ENCODE measurements at places on chromosomes 7 and 10.

DNA sequence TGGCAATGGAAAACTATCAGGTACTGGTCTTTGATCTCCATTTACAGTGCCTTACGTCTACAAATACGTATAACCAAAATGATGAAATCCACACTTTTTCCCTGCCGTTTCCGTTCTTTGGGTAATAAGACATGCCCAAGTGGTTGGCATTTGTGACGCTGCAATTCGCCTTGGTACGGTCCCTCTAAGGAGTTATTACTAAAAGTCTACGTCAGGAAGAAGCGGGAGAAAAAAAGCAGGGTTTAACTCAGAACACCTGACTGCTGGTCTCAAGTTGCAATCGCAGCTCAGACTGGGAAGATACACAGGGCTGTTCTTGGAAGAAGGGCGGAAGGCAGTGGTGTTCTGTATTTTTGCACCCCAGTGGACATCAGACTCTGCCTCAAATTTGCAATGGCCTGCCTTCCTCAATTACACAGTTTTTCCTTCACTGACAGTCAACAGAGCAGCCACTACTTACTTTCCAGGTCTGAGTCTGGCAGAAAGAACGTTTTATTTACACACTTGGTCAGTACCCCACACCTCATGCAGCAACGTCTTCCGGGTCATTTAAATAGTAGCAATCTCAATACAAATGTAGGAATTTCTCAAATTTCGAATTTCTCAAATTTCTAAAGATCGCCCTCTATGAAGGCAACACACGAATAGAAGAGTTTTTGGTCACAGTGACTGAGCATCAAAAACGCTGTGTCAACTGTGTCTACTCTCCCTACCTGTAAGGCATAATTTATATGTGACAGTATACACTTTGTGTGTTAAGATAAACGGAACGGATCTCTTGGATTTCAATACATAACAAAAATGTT is 2.1 kb downstream of the BAIAP2L1 start:
- no peak for DNase-seq

DNA sequence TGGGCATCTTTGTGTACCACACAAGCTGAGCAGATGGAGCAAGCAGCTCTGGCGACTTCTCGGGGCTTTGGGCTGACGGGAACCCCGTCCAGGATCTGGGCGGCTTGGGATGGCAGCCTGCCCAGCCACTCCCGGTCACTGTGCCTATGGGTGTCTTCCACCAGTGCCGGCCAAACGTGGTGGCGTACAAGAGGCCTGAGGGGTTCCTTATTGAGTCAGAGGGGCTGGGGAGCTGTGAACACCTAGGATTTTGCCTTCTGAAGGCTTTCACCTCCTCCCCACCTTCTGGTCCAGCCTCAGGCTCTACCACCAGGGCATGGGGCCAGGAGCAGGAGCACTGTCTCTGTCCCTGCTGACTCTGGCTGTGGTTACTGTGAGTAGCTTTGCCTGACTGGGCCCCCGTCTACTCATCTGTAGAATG is 71.8 kb upstream of the PPIF start:
- no peak for DNase-seq

DNA sequence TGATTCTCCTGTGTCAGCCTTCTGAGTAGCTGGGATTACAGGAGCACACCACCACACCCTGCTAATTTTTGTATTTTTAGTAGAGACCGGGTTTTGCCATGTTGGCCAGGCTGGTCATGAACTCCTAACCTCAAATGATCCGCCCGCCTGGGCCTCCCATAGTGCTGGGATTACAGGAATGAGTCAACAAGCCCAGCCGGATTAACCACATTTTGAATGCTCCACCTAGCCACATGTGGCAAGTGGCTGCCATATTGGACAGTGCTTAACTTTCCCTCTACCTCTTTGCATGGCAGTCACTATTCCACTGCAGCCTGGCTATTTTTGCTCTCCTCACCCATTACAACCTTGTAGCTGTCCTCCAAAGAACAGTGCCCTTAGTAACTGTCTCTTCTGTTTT is 160.1 kb downstream of the GATA3 start:
- no peak for DNase-seq

GRCh38 chr10:119609516-119609915 is 12.8 kb upstream of the TIAL1 start:
- no peak for DNase-seq

DNA sequence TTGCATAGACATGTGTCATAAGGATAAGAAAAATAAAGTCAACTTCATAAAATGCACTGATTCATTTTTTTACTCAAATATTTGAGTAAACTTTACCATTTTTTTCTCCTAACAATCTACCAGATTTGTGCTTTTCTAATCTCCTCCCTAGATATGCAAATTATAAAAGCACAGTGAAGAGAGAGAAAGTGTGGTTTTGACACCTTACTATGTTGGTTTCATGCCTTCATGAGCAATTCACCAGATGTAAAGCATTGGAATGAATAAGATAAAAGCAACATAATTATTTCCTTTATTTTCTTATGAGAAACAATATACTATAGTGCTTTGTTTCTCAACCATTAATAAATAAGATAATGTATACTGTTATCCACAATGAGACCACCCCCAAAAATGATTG is 432.5 kb upstream of the PCDH15 start:
- DNase-seq = no peak

- no peak for DNase-seq
Measured at GRCh38 chr10:69848454-69848853, 46.7 kb downstream of the COL13A1 start.

- no peak for DNase-seq
Measured at GRCh38 chr7:12768948-12769347, 81.5 kb downstream of the ARL4A start.

GRCh38 chr10:2326411-2326810 is 589.1 kb upstream of the ADARB2 start:
- no peak for DNase-seq

DNA sequence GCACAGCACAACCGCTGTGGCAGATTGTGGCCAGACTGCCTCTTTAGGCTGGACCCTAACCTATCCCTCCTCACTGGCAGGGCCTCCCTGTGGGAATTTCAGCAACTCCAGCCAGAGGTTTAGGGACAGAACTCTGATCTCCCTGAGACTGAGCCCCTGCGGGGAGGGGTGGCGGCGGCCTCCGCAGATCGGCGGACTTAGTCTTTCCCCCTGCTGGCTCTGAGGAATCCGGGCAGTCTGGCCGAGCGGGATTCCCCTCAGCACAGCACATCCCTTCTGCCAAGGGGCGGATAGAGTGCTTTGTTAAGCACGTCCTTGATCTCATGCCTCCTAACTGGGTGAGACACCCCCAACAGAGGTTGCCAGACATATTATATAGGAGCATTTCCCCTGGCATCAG is 224.2 kb upstream of the NPY start:
- no peak for DNase-seq

GRCh38 chr7:124784879-124785818 is 19.6 kb upstream of the GPR37 start:
- DNase-seq = peak; percentile 40

GRCh38 chr10:91590142-91590903 is 42.5 kb downstream of the PPP1R3C start:
- DNase-seq = no peak

DNA sequence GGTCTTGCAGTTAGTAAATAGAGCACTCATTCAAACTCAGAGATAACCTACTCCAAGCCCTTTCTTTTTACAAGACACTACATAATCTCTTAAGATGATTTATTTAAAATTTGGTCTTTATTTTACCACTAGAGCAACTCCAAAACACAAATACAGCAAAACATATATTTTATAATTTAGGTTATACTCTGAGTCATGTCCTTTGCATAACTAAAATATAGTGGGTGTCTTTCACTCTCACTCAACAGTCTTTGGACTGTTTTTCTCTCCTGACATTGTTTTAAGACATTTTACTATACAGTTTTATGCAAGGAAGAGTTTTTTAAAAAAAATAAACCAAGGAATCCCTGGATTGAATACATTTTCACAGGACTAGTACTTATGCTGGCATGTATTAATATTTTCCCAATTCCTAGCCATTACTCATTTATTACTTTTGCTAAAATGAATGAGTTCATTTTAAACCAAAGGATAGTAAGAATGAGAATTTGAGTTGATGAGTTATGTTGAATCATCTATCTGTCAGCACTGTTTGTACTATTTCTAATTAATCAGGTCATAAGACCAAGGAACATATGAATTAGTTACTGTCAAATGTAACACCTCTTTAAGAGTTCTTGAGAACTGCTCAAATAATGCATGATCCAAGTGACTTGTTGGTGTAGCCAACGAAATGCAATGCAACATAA is 303.1 kb upstream of the FZD1 start:
- no peak for DNase-seq

DNA sequence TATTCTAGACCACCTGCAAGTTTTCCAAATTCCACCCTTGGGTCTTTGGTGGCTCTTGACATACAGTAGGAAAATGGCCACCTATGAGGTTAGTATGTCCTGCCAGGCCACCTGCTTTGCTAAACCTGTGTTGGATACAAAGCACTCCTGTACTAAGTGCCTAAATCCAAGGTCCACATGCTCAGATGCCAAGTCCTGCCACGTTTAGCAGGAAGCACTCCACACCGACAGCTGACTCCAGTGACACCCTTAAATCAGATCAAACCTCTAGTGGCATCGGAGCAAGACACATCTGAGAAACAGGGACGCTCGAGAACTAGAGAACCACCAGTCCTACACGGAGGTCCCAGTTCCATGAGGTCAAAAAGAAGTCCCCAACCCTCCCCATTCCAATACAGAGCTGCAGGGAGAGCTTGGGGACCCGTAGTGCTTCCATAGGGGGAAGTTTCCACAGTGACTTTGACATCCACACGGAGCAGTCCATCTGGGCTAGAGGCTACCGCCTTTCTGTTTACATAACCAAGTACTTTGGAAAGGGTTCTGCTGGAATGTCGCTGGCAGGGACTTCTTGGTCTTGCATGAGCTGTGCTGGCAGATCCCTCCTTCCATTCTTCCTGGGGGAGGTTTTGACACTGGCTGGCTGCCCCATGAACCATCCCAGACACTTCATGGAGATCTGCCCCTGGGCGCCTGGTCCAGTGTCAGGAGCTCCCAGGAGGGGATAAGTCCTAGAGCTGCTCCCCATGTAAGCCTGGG is 290.6 kb downstream of the PRPF18 start:
- no peak for DNase-seq

- no peak for DNase-seq
Measured at GRCh38 chr10:127908959-127909267, 2.0 kb downstream of the PTPRE start.

GRCh38 chr10:119522747-119523426 is 19.6 kb downstream of the RGS10 start:
- DNase-seq = no peak

DNA sequence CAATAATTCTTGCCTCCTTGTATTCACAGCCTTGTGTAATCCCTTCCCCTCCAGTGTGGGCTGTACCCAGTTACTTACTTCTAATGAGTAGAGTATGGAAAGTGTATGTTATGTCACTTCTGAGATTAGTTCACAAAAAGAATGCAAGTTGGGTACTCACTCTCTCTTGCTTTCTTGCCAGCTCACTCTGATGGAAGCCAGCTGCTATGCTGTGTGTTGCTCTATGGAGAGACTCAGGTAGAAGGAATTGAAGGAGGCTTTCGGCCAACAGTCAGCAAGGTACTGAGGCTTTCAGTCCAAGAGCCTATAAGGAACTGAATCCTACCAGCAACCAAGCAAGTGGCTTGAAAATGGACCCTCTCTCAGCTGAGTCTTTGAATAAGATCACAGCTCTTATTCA is 9.7 kb upstream of the BICC1 start:
- DNase-seq = no peak

DNA sequence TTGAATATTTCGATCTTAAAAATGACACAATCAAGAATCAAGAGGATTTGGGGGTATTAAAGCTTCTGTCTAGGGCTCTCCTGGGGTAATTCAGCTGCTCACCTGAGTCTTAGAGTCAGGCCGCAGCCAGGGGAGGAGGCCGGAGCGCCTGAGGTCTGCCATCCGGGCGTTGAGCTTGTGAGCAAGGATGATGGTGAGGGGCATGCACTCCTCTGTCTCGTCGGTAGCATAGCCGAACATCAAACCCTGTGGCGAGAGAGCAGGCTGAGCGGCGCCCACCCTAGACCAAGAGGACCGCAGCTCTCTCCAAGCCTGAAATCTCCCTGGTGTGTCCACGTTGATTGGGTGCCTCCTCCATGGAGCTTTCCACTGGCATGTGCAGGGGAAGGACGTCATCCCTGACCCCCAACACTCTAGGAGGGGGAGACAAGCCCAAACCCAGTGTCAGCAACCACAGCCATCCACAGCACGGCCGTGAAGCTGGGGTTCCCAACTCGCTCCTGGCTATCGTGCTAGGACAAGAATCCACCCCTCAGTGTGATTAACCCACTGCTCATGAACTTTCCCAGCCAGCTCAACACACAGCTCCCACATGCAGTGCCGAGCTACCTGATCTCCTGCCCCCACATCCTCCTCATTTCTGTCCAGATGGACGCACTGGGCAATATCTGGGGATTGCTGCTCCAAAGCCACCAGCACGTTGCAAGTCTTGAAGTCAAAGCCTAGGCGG is 9.2 kb downstream of the MAT1A start:
- no peak for DNase-seq

- no peak for DNase-seq
Measured at GRCh38 chr10:48769706-48770435, 85.2 kb downstream of the WDFY4 start.

DNA sequence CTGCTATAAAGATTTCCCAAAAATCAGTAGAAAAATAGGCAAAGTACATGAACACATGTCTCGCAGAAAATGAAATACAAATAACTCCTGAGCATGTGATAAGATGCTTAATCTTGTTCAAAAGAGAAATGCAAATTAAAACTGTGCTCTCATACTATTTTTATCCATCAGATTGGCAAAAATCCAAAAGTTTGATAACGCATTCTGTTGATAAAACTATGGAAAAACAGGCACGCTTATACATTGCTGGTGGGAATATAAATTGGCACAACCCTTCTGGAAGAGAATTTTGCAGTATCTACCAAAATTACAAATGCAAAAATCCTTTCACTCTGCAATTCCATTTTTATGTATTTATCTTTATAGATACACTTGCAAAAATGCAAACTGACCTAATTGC is 315.0 kb downstream of the GRID1 start:
- no peak for DNase-seq

DNA sequence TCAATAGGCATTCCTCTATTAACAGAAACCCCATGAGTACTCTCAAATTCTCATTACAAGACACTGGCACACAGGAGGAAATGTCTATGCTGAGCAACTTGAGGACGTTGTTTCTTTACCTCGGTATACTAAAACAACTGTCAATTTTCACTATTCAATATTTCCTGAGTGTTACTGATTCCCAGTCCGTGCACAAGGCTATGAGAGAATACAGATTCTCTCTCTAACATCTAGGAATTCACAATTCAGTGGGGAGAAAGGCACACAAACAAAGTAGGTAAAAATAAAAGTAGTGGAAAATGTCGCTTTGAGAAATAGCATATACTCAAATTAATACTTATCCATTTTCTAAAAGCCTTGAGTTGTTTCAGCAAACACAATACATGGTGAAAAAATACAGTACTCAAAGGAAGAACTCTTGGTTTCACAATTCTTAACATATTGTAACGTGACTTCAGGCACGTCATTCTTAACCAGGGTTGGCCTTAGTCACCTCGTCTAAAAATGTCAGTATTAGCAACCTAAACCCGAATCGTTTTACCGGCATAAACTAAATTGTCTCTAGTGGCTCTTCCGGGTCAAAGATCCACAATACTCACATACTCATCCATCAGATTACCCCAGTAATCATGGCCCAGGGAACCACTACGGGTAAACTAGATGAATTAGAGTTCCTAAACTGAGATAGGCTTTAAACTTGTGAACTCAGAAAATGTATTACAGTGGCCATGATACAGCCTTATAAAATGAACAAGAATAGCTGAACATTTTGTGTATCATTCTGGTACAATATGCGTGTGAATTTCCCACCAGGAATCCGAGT is 1.5 kb downstream of the IPMK start:
- DNase-seq = no peak

Data from NCI-H187 (cell line).